Stimulated activated CD8-positive, alpha-beta memory T cell treated with anti-CD3 and anti-CD28 coated beads, Interleukin-4, amount 100 ng/mL, for 1 hour (primary cell): ENCODE measurements at places on chromosomes 13 and 19.
A peak's percentile ranks its signal among the peaks of the same experiment; 100 is the strongest.

DNA sequence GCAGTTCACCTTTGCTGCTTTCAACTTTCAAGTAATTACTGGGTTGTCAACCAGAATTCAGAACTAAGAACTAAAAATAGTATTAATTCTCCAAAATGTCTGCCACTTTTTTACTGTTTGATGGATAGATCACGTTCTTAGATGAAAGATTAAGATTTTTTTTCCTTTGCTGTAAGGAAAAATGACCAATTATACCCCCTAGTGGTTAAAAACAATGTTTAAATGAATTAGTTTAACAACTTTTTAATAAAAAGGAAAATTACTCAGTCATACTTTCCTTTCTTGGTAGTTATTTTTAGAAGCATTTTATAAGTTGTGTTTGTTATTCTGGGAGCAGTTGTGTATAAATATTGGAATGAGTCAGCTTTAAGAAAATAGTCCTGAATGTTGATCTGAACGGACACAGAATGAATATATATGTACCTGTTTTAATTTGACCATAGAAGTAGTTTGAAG lies 4.6 kb downstream of the TM9SF2 start:
- no peak for DNase-seq

GRCh38 chr13:41012536-41012935 lies 6.6 kb downstream of the ELF1 start:
- no peak for DNase-seq

GRCh38 chr19:9940778-9941177 lies 4.5 kb upstream of the OLFM2 start:
- DNase-seq: no peak

- no peak for DNase-seq
Observed at GRCh38 chr19:46613525-46613924, 11.4 kb downstream of the PTGIR start.

DNA sequence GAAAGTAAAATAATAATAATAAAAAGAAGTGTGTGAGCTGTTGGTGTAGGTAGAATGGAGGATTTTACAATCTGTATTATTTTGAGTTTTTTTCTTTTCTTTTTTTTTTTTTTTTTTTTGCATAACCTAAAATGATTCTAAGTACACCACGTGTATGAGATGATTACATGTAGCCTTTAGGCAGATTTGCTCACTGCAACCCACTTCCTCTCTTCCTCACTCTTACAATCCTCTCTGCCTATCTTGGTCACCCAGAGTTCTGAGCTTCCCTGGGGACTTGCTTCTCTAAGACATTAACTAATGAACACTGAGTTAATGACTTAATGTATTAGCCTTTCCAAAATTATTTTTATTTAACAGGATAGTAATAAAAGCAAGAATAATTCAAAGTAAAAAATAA lies 1169.6 kb downstream of the EFNB2 start:
- DNase-seq: no peak

- DNase-seq: no peak
Observed at GRCh38 chr19:43692877-43693276, 22.9 kb upstream of the PLAUR start.

- DNase-seq: no peak
Observed at GRCh38 chr13:32895296-32895695, 120.9 kb upstream of the KL start.

GRCh38 chr19:50414864-50415660 lies 3.7 kb upstream of the SPIB start:
- peak; percentile 50 for DNase-seq

DNA sequence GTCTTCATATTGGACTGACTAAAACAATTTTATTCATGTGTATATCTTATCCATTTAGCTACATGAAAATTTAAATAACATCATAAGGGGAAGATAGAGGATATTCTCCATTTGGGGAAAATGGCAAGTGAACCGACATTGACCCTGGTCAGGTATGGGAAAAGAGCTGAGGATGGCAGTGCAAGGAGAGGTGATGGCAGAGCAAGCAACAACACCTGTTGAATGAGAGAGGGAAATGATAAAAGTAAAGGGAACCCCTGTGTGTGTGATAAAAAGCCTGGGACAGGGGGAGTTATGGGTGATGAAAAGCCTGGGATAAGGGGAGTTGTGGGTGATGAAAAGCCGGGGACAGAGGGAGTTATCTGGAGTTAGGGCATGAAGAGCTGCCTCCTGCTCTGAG lies 4.0 kb downstream of the CLC start:
- no peak for DNase-seq

DNA sequence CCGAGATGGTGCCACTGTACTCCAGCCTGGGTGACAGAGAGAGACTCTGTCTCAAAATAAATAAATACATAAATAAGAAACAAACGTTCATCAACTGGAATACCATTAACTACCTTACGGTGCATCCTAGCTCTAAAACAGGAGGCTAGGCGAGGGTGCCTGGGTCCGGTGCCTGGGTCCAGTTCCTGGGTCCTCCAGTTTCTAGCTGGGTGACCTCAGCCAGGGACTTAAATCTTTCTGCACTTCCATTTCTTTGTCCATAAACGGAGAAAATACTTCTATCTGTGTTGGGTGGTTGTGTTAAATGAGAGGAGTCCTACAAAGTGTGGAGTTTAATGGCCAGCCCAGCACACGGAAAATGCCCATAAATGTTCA lies 34.0 kb downstream of the RFX2 start:
- DNase-seq: no peak

- no peak for DNase-seq
Observed at GRCh38 chr19:35265126-35265899, 3.4 kb upstream of the USF2 start.

DNA sequence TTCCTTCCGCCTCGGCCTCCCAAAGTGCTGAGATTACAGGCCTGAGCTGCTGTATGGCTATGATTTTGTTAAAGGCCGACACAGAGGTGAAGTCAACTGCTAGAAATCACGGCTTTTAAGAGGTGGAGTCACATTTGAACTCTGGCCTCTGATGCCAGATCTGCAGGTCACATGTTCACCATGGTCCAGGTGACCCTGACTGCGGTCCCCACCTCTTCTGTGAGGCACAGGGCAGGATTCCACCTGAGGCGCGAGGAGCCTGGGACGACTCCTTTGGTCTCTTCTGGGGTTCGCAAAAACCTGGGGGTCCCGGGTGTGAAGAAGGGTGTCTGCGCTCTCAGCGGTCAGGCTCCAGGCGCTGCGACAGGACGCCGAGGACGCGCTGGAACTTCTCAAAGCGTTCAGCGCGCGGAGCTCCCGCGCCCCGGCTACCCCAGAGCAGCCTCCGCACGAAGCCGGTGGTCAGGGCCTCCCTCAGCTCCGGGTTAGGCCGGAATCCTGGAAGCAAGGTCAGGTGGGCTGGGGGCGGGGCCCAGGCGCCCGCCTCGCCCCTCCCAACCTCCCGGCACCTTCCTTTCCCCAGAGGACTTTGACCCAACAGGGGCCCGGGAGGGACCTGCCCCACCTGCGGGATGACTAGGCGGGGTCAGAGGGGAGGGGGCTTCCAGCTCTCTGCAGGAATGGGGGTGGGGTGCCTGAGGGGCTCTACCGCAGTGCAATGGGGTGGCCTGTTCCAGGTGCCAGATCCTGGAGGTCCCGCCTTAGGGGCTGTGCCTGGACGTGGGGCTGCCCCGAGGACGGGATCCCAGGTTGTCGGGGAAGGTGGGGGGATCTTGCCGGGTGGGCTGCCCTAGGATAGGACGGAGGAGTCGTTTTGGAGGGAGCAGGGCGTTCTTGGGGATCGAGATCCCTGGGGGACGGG lies 13.0 kb downstream of the TRIP10 start:
- DNase-seq: no peak

- DNase-seq: no peak
Observed at GRCh38 chr13:109058087-109058486, 428.7 kb downstream of the MYO16 start.

DNA sequence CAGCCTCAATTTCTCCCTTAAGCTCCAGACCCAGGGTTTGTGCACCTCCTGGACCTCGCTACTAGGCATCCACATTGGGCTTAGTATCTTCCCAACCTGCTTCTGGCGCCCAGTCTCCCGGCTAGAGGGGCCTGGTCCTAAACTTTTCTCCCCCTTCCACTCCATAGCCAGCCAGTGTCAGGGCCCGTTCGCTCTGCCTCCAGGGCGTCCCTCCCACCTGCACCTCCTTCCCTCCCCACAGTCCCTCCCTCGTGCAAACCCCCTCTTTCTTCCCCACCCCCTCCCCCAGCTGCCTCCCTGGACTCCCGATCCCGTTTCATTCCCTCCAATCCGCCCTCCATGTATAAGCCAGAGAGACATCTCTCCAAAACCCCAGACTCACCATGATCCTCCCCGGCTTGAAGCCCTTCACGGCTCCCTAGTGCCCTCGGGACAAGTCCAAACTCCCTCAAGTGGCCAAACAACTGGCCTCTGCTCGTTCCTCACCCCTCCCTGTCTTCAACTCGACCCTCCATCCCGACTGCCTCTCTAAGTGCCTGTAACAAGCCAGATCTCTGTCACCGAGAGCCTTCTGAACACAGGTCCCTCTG lies 997 bp upstream of the SAMD4B start:
- no peak for DNase-seq

GRCh38 chr19:48283908-48284307 lies 14.0 kb downstream of the ZNF114 start:
- DNase-seq: no peak

DNA sequence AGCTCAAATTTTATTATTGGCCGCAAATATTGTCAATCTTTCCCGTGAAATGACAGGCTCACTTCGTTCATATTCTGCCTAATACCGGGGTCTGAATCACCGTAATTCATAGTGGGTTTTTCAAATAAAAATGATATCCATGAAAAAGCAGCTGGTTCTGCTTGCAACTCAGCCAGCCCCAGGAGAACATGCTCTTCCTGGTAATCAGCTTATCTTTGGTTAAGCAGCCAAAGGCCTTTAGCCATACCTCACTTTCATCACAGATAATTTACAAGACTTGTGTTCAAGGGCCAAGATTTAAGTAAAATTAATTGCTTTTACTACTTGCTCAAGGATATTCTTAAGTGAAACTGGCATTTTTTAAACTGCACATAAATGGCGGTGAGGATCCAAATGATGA lies 22.5 kb downstream of the RNASEH2B start:
- DNase-seq: no peak

DNA sequence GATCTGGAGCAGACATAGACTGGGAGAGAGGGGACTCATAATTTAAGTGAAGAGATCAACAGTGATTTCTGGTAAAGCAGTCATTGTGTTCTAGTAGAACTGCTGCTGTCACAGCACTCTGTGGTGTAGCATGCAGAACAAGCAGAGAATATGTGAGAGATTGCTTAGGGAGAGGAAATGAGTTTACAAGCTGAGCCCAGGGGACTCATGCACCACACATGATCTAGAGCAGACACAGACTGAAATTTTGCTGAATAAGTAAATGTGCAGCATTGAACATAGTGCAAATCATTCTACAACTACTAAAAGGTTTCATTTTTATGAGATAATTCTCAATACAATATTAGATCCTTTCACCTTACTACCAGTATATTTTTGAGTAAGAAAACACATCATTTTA lies 125.7 kb downstream of the MYO16 start:
- DNase-seq: no peak

DNA sequence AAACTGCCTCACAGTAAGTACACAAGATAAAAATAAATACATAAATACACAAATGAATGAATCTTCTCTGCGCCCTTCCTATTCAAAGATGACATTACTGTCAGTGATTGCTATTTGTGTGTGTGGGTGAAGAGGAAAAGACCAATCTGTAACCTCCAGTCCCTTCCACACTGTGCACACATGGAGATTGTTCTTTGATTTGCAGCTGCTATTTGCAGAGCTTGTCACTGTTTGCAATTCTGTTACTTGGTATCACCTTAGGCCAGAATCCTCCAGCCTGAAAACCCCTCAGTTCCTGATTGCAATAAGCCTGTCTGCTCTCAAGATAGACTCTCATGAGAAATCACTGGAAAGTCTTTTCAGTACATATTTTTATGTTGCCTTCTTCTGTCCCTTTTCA lies 1314.9 kb downstream of the PCDH9 start:
- no peak for DNase-seq

GRCh38 chr19:12092065-12092867 lies 27.7 kb downstream of the ZNF844 start:
- peak; percentile 10 for DNase-seq

DNA sequence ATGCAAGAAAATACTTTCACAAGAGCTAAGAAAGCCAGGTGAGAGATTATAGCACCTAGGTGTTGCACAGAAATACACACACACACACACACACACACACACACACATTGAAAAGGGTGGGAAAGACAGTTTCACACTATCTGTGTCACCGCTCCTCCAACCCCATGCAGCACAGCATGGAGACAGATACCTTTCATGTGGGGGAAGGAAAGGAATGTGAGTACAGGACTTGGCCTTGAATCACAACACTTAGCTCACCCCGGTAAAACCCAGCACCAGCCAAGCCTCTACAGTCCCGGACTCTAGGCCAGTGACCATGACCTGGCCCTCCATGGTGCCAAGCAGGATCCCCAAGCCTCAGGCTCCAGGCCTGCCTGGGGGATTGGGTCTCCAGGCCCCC lies 462.0 kb upstream of the SPRY2 start:
- no peak for DNase-seq

DNA sequence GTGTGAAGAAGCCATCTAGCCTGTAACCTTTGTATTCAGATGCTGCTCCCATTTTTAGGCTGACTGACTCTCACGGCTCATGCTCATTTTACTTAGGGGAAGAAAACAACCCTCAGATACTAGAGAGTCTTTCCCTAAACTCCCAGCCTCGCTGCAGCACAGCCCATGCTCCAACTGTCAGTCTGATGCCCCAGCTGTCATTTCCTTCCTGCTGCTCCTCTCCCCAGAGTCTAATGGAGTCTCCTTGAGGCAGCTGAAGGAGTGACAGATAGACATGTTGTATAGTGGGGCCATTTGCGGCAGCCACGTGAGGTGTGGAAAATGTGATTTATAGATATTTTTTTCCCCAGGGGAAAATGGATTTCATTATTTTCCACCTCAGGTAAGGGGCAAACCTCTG lies 59.2 kb upstream of the OLFM4 start:
- no peak for DNase-seq

GRCh38 chr13:26062853-26063444 lies 11.1 kb upstream of the SHISA2 start:
- DNase-seq: no peak

GRCh38 chr13:65855242-65855805 lies 1374.8 kb downstream of the PCDH9 start:
- DNase-seq: no peak

- no peak for DNase-seq
Observed at GRCh38 chr19:45114116-45114515, 21.1 kb downstream of the PPP1R37 start.

DNA sequence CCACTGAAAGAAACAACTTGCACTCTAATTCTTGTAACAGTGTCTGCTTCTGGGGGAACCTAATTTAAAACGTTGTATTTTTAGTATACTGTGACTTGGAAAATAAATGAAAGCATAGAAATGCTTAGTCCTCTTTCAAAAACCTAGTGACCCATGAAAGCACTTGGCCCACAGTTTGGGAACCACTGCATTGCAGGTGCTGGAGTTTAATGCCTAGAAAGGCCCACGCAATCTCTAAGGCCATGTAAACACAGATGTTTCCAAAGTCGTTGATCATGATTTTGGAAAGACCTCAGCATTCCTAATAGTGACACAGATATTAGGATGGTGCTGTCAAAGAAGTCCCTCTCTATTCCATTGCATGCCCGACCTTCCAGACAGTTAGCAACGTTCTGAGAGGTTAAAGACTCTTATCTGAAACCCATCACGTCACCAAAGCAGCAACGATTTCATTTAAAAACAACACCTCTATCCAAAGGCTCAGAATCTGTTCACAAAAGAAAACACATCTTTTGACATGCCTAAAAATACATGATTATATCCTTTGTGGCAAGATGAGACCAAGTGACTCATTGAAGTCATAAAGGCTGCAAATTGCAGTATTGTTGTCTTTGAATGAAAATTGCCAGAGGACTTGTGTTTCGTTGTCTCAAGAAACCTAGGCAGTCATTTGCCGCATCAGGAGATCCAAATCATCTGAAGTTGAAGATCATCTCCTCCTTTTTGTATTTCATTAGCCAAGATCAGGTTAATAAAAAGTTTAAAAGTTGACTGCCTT lies 328.0 kb upstream of the ZNF507 start:
- no peak for DNase-seq
